ENCODE measurements at places on chromosomes 5 and 9.

GRCh38 chr5:3230941-3231340 lies 364.7 kb upstream of the IRX1 start:
- no peak for DNase-seq

GRCh38 chr5:5145651-5146529 lies 5.8 kb downstream of the ADAMTS16 start:
- no peak for DNase-seq

GRCh38 chr5:97436405-97436804 lies 253.4 kb upstream of the RIOK2 start:
- DNase-seq: no peak

DNA sequence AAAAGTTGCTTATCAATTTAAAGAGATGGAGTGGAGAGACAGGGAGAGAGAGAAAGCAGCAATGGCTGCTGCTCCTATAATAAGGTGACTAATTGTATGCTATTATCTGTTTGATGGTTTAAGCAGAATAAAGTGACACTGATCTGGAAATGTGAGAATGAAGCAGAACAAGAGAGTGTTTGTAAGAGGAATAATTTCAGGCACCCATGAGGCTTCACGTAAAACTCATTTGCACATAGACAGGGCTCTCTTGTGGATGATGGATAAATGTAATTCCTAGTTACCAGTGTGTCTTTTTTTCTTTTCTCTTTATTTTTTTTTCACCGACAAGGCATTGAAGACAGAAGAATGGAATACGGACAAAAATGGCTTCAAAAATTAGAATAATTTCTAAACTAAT lies 228.8 kb upstream of the TYRP1 start:
- DNase-seq: no peak

DNA sequence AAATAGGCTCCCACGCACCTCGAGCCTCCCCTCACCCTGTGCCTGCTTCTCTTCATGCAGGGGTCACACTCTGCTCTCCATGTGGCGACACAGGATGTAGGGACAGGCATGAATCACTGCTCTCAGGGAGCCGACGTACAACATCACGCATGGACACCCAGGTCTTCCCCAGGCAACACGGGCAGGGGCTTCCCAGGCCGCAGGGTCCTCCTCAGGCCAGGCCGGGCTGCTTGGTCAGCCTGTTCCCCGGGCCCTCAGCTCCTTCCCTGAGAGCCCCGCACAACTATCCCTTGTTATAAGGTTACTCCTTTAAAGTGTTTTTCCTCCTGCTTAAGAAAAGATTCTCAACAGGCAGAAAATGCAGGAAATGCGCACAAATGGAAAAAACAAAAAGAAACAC lies 1.1 kb downstream of the SLC6A18 start:
- no peak for DNase-seq

DNA sequence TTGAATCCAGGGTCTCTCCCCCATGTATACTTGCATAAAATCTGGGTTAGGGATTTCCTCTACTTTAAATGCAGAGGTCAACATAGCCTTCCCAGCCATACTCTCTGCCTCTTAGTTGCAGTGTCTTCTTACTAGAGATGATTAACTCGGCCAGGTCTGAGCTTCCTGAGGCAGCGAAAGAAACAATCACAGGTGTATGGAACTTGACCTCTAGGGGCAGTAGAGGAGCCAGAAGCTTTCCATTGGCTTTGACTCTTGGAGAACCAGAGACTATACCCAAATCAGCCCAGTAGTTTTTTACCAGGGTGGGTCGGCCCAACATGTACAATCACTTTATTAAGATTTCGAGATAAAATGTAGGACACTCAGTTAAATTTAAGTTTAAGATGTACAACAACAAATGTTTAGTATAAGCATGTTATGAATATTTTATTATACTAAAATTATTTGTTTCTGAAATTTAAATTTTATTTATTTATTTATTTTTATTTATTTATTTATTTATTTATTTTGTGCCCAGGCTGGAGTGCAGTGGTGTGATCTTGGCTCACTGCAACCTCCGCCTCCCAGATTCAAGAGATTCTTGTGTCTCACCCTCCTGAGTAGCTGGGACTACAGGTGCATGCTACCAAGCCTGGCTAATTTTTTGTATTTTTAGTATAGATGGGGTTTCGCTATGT lies 48.0 kb upstream of the DMRT3 start:
- peak; percentile 11 for DNase-seq

DNA sequence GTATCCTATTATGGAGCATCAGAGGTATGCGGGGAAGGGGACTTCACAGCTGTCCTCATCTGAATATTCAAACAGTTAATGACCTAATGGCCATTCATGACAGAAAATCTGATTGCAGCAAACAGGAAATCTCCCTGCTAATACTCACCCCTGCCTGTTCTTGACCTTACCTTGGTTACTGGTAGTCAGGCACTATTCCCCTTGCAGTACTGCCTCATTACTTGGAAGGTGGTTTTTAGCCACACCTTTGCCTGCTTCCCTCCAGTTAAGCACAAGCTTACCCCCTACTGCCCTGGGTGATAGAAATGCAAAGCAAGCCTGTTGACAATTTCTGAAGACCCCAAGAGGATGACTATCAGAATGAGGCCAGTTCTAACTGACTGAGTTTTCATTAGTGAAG lies 332.4 kb downstream of the NTRK2 start:
- DNase-seq: no peak

DNA sequence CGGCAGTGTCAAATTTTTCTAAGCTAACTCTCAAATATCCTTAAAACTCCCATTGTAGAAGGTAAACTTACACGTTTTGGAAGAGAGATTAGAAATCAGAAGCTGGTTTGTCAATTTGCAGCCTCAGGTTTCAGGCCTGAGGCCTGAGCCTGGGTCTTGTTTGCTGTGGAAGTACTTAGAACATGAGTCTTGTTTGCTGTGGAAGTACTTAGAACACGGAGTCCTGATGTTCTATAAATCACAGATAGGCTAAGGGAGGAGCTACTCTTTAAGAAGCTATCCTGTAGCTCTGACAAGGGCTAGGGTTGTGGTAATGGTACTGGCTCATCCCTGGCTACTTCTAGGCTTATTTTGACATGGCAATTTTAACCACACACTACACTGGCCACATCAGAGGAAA lies 97.8 kb downstream of the FBXW11 start:
- no peak for DNase-seq

DNA sequence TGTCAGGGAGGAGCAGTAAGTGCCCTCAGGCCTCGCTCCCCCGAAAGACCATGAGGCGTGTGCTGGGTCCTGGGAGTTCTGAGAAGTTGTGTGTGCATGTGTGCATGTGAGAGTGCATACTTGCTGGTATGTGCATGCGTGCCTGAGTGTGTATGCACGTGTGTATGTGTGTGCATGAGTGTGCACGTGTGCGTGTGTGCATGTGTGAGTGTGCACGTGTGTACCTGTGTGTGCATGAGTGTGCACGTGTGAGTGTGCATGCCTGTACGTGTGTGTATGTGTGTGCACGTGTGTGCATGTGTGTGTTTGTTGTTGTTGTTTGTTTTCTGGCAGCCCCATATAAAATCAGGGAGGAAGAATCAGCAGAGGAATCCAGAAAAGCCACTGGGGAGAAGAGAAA lies 426.7 kb downstream of the IRX2 start:
- DNase-seq: no peak

DNA sequence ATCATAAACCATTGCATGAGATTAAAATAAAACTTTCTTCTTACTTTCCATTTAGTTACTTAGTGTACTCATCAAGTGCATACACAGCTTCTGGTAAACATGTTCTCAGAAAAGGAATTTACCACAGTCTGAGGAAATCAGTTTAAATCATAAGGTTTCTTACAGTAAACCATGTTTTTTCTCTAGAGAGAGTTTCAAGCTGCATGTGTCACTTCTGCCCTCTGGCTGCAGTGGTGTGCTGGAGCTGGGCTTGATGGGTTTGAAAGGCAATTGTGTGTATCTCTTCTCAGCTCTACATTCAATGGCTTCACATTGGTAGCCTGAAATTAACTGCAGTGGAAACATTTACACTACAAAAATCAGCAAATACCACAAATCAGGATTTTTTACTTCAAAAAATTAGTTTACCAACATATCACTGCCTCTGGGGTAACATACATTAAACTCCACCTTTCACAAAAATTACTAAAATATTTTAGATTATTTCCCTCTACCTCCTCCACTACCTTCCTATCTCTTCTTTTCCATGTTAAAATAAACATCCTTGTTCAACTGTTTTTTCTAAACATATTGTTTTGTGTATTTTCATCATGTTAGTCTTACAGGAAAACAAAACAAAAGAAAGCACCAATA lies 414.3 kb downstream of the ANXA1 start:
- DNase-seq: no peak

GRCh38 chr5:38734353-38734752 lies 111.5 kb upstream of the OSMR start:
- no peak for DNase-seq

- no peak for DNase-seq
Observed at GRCh38 chr5:74156728-74157383, 483.7 kb downstream of the ENC1 start.

DNA sequence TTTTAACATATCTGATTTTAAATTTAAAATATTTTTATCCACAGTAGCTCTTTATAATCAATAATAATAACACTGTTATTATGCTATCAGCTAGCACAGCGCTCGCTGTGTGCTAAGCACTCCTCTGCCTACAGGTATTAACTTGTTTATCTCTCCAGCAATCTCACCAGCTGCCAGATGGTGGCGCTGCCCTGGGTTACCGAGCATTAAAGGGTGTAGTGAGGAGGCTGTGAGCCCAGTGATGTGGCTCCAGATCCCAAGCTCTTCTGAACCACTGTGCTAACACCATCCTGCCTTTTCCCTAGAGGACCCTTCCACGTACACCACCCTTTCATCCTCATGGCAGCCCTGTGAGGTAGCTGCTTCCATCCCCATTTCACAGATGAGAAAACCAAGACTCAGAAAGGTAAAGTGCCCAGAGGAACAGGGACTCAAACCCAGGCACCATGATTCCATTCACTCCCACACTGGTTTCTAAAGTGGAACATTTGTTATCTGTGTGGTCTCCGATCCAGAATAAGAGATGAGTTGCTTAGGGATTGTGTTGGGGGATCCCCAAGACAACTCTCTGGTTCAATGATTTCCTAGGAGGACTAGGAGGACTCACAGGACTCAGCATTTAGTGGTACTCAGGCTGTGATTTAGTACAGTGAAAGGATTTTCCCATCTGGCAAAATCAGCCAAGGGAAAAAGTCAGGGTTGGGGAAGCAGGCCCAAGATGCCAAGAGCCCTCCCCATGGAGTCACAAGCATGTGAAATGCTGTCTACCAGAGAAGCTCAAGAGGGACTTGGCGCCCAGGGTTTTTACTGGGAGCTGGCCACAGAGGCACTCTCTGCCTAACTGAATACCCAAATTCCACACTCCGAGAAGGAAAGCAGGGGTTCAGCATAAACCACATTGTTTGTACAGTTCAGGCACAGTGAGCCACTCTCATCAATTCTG lies 7.0 kb downstream of the IGFBPL1 start:
- no peak for DNase-seq

DNA sequence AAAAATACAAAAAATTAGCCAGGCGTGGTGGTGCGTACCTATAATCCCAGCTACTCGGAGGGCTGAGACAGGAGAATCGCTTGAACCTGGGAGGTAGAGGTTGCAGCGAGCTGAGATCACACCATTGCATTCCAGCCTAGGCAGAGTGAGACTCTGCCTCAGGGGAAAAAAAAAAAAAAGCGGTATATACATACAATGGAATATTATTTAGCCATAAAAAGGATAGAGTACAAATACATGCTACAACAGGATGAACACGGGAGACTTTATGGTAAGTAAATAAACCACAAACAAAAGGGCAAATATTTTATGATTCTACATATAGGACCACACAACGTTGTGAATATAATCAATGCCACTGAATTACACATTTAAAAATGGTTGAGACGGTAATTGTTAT lies 5.2 kb downstream of the UBTD2 start:
- no peak for DNase-seq

DNA sequence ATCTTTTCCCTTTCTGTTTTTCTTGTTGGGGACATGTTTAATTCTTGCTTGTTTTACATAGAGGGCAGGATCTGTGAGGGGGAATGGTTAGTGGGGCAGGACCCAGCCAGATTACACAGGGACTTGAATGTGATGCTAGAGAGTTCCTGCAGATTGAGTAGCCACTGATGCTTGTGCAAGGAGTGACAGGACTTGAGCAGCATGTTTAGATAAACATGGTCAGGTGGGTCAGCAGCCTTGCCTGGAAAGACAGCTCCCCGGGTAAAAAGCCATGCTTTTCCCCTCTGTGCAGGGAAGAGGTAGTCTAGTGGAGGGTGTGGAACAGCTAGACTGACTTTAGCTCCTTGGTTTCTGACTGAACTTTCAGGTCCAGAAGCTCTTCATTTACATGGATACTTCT lies 261.2 kb downstream of the AOPEP start:
- DNase-seq: no peak

GRCh38 chr5:138068742-138069600 lies 14.9 kb upstream of the WNT8A start:
- peak; percentile 59 for DNase-seq

- no peak for DNase-seq
Observed at GRCh38 chr5:34525761-34526160, 130.4 kb upstream of the RAI14 start.

GRCh38 chr5:39891376-39891775 lies 466.6 kb upstream of the DAB2 start:
- DNase-seq: no peak

- DNase-seq: no peak
Observed at GRCh38 chr9:122835313-122835731, 6.9 kb upstream of the PDCL start.

DNA sequence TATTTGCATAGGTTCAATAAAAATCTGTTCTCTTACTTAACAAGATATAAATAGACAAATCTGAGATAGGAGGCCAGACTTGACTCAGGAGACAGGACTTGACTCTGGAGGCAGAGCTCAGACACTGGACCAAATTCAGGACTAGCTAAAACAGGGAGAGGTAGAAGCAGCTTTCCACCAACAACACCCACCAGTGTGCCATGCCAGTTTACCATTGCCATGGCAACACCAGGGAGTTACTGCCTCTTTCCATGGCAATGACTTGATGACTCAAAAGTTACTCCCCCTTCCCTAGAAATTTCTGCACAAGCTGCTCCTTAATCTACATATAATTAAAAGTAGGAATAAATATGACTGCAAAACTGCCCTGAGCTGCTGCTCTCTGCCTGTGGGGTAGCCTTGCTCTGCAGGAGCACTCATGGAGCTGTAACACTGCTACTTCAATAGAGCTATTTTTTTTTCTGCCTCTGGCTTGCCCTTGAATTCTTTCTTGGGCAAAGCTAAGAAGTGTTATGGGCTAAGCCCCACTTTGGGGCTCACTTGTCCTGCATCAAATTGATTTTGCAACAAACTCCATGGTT lies 473.0 kb downstream of the PLK2 start:
- DNase-seq: no peak

GRCh38 chr9:88310310-88310980 lies 77.8 kb upstream of the SPIN1 start:
- no peak for DNase-seq

GRCh38 chr5:41368158-41368557 lies 142.2 kb downstream of the PLCXD3 start:
- no peak for DNase-seq
